ENCODE measurements at places on chromosomes 13 and 19.

- DNase-seq = no peak
Measured at GRCh38 chr13:109644069-109644750, 142.2 kb downstream of the IRS2 start.

GRCh38 chr13:30652746-30653386 is 35.1 kb downstream of the USPL1 start:
- no peak for DNase-seq

GRCh38 chr19:33868076-33868735 is 71.5 kb downstream of the KCTD15 start:
- no peak for DNase-seq

GRCh38 chr13:84812078-84812477 is 929.8 kb upstream of the SLITRK1 start:
- DNase-seq = no peak

GRCh38 chr19:13429563-13429962 is 76.7 kb downstream of the CACNA1A start:
- DNase-seq = no peak

GRCh38 chr19:8684001-8684902 is 14.3 kb downstream of the ACTL9 start:
- no peak for DNase-seq

- no peak for DNase-seq
Measured at GRCh38 chr19:53868091-53868891, 608 bp downstream of the MYADM start.
